HT-29 (cell line): ENCODE measurements at places on chromosomes 1 and 21. TPM values are rescaled to one million over a fixed set of nuclear protein-coding genes. Genes with fewer than 3 reads are reported as not detected.

RNF186 gene
- not detected in 2 replicates for total RNA-seq

SELP gene
- not detected in 2 replicates for total RNA-seq

IQCC gene
- 4.8 and 9.1 TPM in 2 replicates for total RNA-seq

UBE4B gene
- 35.4 and 41.1 TPM in 2 replicates for total RNA-seq

PTGFRN gene
- total RNA-seq: 26.1 and 35.2 TPM in 2 replicates

MATN1 gene
- total RNA-seq: not detected in 2 replicates

PGLYRP4 gene
- total RNA-seq: not detected in 2 replicates

C8B gene
- total RNA-seq: not detected in 2 replicates

VANGL2 gene
- 1.5 and 1.6 TPM in 2 replicates for total RNA-seq

ADGRL2 gene
- total RNA-seq: 0.97 TPM in 1 of 2 replicates, not detected in the other

TCHHL1 gene
- not detected in 2 replicates for total RNA-seq

ZNF593OS gene
- 1.6 TPM in 1 of 2 replicates, not detected in the other for total RNA-seq

SYCP1 gene
- not detected in 2 replicates for total RNA-seq

OR10J1 gene
- not detected in 2 replicates for total RNA-seq

TLR5 gene
- 0.08 and 0.38 TPM in 2 replicates for total RNA-seq

CD5L gene
- total RNA-seq: not detected in 2 replicates

ACBD3 gene
- 20.0 and 20.5 TPM in 2 replicates for total RNA-seq

GBP1 gene
- total RNA-seq: 1.8 and 2.7 TPM in 2 replicates

SPRR1B gene
- 0.57 and 1.9 TPM in 2 replicates for total RNA-seq

RCC2 gene
- total RNA-seq: 107 and 120 TPM in 2 replicates

CA14 gene
- total RNA-seq: 0.63 TPM in 1 of 2 replicates, not detected in the other

TRNP1 gene
- total RNA-seq: 182 and 203 TPM in 2 replicates

ASAP3 gene
- 3.1 and 4.3 TPM in 2 replicates for total RNA-seq
